ENCODE measurements at places on chromosomes 5 and 9. TPM values are rescaled to one million over a fixed set of nuclear protein-coding genes. Genes with fewer than 3 reads are reported as not detected.

GRCh38 chr5:80324912-80325311, 5.1 kb downstream of the SPZ1 start:
- DNase-seq, result no peak

GRCh38 chr5:139204196-139204595, 6.0 kb upstream of the SIL1 start:
- DNase-seq, result no peak

DNA sequence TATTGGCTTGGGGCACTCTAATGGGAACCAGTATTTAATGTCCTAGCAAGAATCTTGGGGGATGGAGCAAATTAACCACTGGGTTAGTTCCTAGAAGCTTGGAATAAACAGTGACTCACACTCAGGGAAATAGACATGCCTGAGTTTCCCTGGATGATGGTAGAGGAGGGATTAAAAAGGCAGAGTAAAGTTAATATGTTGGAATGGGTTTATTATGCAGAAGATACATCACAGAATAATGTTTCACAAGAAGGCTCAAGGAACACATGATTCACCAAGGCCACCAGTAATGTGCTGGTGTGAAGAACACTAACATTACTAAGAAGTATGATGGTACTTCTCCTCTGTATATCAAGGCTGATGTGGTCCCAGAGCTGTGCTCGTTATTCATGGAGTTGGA, 752.9 kb upstream of the SEMA6A start:
- no peak for DNase-seq

DNA sequence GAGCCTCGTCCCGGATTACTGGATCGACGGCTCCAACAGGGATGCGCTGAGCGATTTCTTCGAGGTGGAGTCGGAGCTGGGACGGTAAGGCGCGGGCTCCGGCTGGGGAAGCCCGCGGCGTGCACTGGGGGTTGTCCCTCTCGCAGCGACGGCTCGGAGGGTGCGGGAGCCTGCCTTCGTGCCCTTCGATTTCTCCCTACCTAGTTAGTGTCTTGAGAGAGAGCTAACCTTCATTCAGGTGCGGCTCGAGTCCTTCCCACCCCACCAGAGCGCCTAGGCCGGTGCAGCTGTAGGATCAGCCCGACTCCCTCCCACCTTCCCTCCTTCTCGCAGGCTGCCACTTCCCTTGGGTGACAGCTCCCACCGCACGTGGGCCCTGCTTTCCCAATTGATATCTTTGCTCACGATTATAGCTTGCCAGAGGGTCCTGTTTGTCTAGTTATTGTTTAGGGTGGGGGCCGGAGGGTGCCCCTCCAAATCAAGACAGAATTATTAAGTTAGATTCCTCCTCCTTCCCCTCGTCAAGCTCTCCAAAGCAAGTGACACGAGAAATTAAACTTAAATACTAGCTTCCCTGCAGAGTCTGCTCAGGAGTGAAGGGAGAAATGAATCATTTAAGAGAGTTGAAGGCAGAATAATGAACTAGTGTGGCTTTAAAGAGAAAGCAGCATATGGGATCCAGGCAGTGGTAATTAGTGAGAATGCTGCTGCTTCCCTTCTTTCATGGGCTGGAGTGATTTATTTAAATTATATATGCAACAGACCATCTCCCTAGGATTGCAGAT, 569 bp downstream of the CAMK4 start:
- DNase-seq, result no peak

The MARCHF3 gene
- total RNA-seq, result 44.7 TPM

The IFNA1 gene
- not detected for total RNA-seq

The ADAMTS13 gene
- total RNA-seq, result 0.64 TPM

The SPAAR gene
- 25.3 TPM for total RNA-seq

Data from mesenteric fat pad (tissue), 1 donor.